ENCODE measurements at places on chromosomes 2 and 18. TPM values are rescaled to one million over a fixed set of nuclear protein-coding genes. Genes with fewer than 3 reads are reported as not detected.

PJVK gene
- total RNA-seq = 1.3 TPM

TWIST2 gene
- 13.7 TPM for total RNA-seq

WDR54 gene
- total RNA-seq = 45.3 TPM

GALR1 gene
- total RNA-seq = not detected

DAPL1 gene
- total RNA-seq = 1.2 TPM

KATNAL2 gene
- 1.4 TPM for total RNA-seq

IL18R1 gene
- total RNA-seq = 3.9 TPM

WDFY1 gene
- total RNA-seq = 65.3 TPM

QPCT gene
- total RNA-seq = 14.3 TPM

DNER gene
- 0.17 TPM for total RNA-seq

Data from mammary epithelial cell (primary cell).